ENCODE measurements at places on chromosomes 5 and 9. TPM values are rescaled to one million over a fixed set of nuclear protein-coding genes. Genes with fewer than 3 reads are reported as not detected.

SVEP1 gene
- 18.7 TPM for total RNA-seq

NTNG2 gene
- 1.1 TPM for total RNA-seq

GRCh38 chr5:172595596-172596455 is 45.2 kb upstream of the NEURL1B start:
- H3K4me3 ChIP-seq = no peak overlapping the region
- DNase-seq = no peak

DNA sequence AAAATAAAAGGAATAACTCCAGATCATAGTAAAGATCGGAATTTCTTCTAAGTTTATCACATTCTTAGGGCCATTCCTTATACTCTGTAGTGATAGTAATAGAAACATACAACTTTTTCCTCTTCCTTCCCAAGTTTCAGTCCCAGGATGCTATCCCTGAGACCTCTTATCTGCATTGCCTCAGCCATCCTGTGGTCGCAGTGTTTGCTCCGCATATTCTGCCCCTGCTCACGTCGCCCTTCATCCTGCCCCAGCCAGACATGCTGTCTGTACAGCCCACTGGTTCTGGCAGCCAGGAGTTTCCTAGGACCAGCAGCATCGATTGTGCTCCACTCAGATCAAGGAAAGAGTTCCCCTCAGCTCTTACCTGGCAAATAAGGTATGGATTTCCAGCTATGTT is 132.7 kb upstream of the ERCC6L2 start:
- H3K4me1 ChIP-seq = no peaks in the 10 kb centered on the region
- no peak overlapping the region for H3K27ac ChIP-seq
- H3K27me3 ChIP-seq = no peaks in the 10 kb centered on the region

DNA sequence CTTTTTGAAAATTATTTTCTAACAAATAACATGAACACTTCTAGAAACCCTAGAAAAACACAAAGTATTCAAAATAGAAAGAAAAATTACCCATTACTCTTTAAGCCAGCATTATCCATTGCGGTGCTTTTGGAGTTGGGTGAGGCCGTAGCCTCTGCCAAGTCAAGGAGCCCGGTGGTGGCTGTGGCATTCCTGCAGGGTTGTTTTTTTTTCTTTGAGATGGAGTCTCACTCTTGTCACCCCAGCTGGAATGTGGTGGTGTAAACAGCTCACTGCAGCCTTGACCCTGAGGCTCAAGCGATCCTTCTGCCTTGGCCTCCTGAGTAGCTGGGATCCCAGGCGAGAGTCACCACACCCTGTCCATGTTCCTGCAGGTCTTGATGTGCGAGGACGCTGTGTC is 8.2 kb upstream of the AHRR start:
- no peak for DNase-seq
- H3K27ac ChIP-seq = no peak overlapping the region
- no peaks in the 10 kb centered on the region for H3K27me3 ChIP-seq
- no peak overlapping the region for H3K4me3 ChIP-seq

GRCh38 chr5:116585227-116585626 is 10.6 kb upstream of the SEMA6A start:
- no peak overlapping the region for H3K4me3 ChIP-seq
- no peak for DNase-seq
- no peaks in the 10 kb centered on the region for H3K27me3 ChIP-seq
- no peaks in the 10 kb centered on the region for H3K4me1 ChIP-seq
- no peak overlapping the region for H3K27ac ChIP-seq

- H3K36me3 ChIP-seq = no peaks in the 10 kb centered on the region
- no peak overlapping the region for H3K27ac ChIP-seq
- H3K4me1 ChIP-seq = no peaks in the 10 kb centered on the region
- no peak overlapping the region for H3K4me3 ChIP-seq
Observed at GRCh38 chr9:13090628-13091027, 188.9 kb downstream of the MPDZ start.

Measured in transverse colon (tissue), 4 donors.